Calu3 (cell line): ENCODE measurements at places on chromosomes 7 and 10. TPM values are rescaled to one million over a fixed set of nuclear protein-coding genes. Genes with fewer than 3 reads are reported as not detected.

- no peak for DNase-seq
Measured at GRCh38 chr7:115831371-115831770, 199.2 kb downstream of the TFEC start.

MAGI2 gene
- 0.52 and 0.64 TPM in 2 replicates for total RNA-seq

DNA sequence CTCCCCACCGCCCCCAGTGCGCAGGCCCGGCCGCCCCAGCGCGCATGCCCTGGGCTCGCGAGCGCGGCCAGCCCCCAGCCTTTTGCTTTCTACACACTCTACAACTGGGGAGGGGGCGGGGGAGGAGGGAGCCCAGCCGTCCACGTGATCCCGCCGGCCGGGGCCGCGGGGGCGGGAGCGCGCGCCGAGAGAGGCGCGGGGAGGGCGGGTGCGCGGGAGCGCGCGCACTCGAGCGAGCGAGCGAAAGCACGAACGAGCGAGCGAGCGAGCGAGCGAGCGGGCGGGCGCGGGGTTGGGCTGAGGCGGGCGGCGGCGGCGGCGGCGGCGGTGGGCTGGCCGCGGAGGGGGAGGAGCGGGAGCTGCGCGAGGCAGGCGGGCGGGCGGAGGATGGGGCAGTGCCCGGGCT lies at the start of gene AUTS2:
Gene AUTS2 (plus strand): TSS at position 395 of the 406 bp plus-strand sequence. CDS start 1,179 bp downstream, outside the sequence.
- no peak for DNase-seq

IFIT3 gene
- 45.2 and 153 TPM in 2 replicates for total RNA-seq

GRCh38 chr7:44967571-44968446 lies 11.0 kb downstream of the MYO1G start:
- DNase-seq, result no peak

OR6B1 gene
- not detected in 2 replicates for total RNA-seq

C10orf67 gene
- 0.44 and 0.45 TPM in 2 replicates for total RNA-seq

CYP3A7 gene
- 0.71 and 0.86 TPM in 2 replicates for total RNA-seq

IFRD1 gene
- 38.8 and 44.6 TPM in 2 replicates for total RNA-seq

DNA sequence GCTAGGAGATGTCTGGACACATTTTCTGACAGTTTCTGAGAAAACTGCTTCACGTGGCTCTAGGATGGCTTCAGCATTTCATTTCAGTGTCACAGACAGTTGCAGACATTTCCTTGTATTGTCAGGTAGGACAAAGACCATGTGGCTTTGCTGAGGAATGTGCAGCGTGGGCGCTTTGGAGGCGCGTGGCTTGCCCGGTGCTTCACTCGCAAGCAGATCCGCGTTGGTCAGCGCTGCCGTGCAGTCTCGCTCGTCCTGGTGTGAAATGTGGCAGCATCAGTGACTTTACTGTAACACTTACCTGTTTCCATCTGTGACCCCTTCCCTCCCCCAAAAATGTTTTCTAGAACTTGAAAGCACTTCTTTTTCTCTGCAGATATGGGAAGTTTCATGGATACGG lies 340.5 kb downstream of the SDK1 start:
- no peak for DNase-seq

GRCh38 chr10:59176241-59177030 lies at the start of gene PHYHIPL:
PHYHIPL (plus strand) TSS chr10:59176643; CDS start chr10:59176854, 211 bp downstream.
- peak; percentile 20 for DNase-seq

DNA sequence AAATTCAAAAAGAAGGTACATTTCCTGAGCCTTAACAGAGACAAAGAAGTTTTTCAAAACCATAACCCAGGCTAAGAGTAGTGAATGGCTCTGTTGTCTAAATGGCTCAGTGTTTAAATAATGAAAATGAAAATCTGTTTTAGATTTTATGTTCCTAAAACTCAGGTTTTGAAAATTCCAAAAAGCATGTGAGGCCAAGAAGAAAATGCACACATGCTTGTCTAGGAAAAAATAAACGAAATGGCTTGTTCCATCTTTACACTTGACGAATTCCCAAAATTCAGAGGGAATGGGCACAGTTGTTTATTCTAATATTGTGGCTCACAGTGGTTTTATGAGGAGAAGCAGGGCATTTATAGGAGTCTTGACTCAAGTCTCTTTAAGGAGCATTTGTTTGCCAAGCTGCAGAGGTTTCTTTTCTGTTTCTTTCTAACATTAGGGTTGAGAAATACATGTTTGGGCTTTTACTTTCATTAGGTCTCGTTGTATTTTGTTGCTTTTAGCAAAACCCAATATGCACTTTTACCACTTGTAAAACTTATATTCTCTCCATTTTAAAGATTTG lies 527.6 kb upstream of the ANKRD30A start:
- no peak for DNase-seq

GATA3 gene
- total RNA-seq, result 5.0 and 8.2 TPM in 2 replicates

GRCh38 chr10:31034098-31034909 lies 2.6 kb upstream of the ZNF438 start:
- DNase-seq, result peak; percentile 24

- DNase-seq, result no peak
Measured at GRCh38 chr10:53135213-53135896, 362.8 kb upstream of the MBL2 start.

GRCh38 chr10:28320090-28320489 lies 17.2 kb upstream of the MPP7 start:
- DNase-seq, result no peak

TMEM236 gene
- total RNA-seq, result 0.38 and 0.51 TPM in 2 replicates

DNA sequence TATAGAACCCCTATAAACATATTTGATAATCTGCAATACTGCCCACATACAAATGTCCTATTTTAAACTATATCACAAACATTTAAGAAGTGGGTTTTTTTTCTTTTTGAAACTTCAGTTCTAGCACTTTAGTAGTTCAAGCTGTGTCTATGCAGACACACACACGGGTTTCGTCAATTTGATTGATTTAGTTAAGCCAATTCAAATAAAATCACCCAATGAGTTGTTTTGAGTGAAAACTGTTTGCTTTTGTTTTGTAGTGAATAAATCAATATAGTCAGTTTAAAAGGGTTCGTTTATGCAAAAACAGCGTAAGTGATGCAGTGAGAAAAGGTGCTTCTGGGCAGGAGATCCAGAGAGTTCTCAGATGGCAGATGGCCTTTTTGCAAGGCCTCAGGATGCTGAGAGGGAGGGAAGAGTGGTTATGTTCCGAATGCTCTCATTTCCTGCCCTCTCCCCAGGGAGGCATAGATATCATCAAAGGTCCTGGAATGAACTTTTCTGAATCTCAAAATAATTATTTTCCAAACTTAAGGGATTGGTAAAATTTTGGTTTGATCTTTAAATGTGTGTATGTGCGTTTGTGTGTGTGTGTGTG lies 102.7 kb downstream of the AGMO start:
- DNase-seq, result no peak

DNA sequence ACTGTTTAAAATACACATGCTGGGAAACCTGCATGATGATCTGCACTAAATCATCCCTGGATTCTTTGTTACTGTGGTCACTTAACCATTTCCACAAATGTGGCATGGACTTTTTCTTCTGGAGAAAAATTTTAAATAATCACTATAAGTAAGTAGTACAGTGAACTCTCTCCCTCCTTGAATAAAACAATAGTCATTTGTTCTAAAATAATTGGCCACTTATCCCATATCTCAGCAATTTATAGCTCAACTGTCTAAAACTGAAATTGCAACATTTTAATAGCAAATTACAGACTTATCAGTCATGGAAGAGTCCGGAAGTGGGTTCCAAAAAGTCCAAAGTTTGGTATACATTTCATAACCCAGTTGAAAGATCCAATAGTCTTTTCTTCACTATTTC lies 90.9 kb downstream of the MTERF1 start:
- DNase-seq, result no peak

GRCh38 chr7:138842111-138842510 lies 44.1 kb upstream of the ATP6V0A4 start:
- no peak for DNase-seq
